ENCODE measurements at places on chromosomes 2 and 18. TPM values are rescaled to one million over a fixed set of nuclear protein-coding genes. Genes with fewer than 3 reads are reported as not detected.

The STAM2 gene
- 10.8 TPM for total RNA-seq

The MBD2 gene
- total RNA-seq, result 102 TPM

The RPIA gene
- total RNA-seq, result 67.3 TPM

DNA sequence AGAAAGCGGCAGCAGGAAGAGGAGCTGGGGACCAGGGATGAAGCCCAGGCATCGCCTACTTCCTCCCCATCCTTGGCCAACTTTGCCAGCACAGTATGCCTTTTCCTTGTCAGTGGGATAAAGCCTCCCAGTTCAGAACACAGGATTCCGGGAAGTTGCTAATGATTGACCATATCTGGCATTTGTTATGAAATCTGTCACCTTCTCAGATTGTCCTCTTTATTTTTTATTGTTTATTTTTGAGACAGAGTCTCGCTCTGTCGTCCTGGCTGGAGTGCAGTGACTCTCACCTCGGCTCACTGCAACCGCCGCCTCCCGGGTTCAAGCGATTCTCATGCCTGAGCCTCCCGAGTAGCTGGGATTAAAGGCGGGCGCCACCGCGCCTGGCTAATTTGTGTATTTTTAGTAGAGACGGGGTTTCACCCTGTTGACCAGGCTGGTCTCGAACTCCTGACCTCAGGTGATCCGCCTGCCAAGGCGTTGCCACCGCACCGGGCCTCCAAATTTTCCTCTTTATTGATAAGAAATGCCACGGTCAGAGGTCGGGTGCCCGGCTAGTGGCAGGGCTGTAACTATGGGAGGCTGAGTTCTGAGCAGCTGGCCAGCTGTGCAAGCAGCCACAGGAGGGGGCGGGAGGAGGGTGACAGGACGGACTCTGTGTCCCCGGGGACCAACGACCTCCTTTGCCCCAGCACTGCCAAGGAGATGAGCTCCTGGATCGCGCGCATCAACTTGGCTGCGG is 24.4 kb downstream of the PSD4 start:
- DNase-seq, result no peak
- H3K36me3 ChIP-seq, result peaks cover 54% of the 10 kb centered on the region
- H3K27ac ChIP-seq, result no peak overlapping the region
- no peaks in the 10 kb centered on the region for H3K27me3 ChIP-seq

DNA sequence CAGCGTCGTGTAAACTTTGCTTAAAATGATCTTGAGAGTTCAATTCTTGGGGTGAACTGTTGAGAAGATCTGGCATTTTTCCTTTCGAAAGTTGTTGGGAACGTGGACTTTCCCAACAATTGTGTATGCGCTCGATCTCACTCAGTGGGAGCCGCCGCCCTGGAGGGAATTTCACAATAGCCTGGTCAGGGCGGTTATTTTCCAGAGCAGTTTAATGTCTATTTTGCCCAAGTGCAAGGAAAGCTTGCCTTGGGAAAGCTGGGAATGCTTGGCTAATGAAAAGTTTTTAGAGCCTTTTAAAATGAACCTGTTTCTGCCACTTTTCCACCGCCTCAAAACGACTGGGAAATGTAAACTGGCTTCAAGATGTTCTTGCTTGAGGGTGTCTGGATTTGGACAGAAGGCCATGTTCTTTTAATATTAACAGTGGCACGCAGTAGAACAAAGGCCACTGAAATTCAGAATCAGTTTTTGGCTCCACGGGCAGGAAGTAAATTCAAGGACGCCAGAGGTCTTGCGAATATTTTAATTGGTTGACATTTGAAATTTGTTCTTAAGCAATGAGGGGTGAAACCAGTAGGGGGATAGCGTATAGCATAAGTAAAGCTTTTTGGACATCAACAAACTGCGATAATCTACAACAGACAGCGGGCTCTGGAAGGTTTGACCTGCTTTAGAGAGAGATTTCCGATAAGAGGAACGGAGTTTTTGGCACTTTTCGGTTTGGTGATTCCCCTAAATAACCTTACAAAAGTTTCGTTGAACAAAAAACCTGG is 1.2 kb downstream of the CFLAR start:
- H3K4me1 ChIP-seq, result peaks cover 32% of the 10 kb centered on the region
- peak; percentile 56 for DNase-seq
- peak overlapping the region; percentile 100 for H3K27ac ChIP-seq
- H3K27me3 ChIP-seq, result no peaks in the 10 kb centered on the region
- peaks cover 30% of the 10 kb centered on the region for H3K36me3 ChIP-seq
- H3K4me3 ChIP-seq, result peak overlapping the region; percentile 96

DNA sequence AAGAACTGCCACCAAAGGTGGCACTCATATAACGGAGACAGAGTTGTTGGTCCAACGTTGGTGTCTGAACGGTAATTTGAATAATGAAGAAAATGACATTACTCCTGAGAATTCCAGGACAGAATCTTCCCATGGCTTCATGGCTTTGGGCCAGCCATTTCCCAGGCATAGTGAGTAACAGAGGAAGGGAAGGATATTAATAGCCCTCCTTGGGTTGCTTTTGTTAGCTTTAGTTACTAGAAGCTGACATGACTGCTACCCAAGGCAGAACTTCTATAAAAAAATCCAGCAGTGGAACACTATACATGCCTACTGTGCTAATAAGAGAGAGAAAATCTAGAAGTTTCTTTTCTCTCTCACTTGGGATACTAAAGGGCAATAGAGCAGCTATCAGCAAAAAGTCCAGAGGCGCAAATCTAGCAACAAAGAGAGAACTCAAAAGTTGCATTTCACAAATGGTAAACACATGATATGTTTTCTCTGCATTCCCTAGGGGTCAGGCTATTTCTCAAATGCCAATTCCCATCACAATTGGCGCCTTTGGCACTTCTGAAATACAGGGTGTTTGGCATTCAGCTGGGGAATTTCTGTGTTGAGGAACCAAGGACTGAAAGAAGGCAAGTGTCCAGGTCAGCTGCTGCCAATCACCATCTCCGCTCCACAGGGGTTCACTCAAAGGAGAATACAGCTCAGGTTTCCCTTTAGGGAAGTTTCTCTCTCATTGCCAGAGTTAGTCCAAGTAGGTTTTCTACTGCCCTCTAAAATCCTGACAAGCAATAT is 160.8 kb upstream of the KYNU start:
- no peak for DNase-seq
- no peaks in the 10 kb centered on the region for H3K27me3 ChIP-seq
- H3K36me3 ChIP-seq, result no peaks in the 10 kb centered on the region
- no peak overlapping the region for H3K27ac ChIP-seq
- H3K4me1 ChIP-seq, result no peaks in the 10 kb centered on the region
- no peak overlapping the region for H3K4me3 ChIP-seq

GRCh38 chr2:119517433-119517832 is 6.8 kb downstream of the SCTR start:
- H3K27me3 ChIP-seq, result peaks cover 25% of the 10 kb centered on the region
- DNase-seq, result peak; percentile 60
- no peak overlapping the region for H3K27ac ChIP-seq
- H3K4me1 ChIP-seq, result no peaks in the 10 kb centered on the region

DNA sequence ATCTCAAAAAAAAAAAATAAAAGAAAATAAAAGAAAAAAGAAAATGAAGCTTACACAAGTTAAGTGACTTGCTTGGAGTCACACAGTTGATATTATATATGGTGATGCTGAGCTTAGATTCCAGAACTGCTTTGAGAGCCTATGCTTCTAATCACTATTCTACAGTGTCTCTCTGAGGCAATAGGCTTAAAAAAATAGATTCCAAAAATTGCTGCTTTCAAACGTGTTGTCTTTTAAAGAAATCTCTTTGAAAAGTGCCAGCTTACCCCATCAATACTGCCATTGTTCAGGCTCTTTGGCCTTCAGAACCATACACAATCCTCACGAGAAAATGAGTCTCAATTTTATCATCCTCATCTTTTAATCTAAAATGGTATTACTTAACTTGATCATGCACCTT is 102.6 kb downstream of the CDK15 start:
- H3K4me3 ChIP-seq, result no peak overlapping the region
- H3K36me3 ChIP-seq, result no peaks in the 10 kb centered on the region
- DNase-seq, result no peak

GRCh38 chr2:46284796-46285195 is 12.4 kb upstream of the EPAS1 start:
- no peaks in the 10 kb centered on the region for H3K4me1 ChIP-seq
- no peak overlapping the region for H3K4me3 ChIP-seq
- H3K27ac ChIP-seq, result no peak overlapping the region
- no peak for DNase-seq
- no peaks in the 10 kb centered on the region for H3K27me3 ChIP-seq

DNA sequence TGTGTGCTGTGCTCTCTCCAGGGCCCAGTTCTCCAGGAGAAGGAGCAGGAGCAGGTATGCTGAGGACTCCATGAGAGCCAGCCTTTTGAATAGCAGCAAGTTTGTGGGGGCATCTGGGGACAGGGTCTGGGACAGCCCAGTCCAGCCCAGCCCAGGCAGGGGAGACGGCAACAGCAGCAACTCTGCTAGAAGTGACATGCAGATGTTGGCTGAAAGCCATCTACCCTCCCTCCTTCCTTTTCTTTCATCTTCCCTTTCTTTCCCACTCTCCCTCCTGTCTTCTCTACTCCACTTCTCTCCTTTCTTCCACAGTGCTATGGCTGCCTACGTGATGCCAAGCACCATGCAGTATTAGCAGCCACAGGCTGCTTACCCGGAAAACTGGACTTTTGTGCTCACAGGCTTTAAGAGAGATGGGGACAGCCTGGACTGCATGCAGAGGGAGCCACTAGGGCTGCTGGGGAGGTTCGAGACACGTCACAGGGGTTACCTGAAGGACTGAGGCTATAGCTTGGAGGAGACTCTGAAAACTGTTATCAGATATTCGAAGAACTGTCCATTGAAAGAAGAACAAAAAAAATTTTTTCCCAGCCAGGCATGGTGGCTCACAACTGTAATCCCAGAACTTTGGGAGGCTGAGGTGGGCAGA is 23.8 kb upstream of the YWHAQ start:
- H3K4me1 ChIP-seq, result peaks cover 19% of the 10 kb centered on the region
- H3K4me3 ChIP-seq, result no peak overlapping the region
- no peak for DNase-seq
- no peaks in the 10 kb centered on the region for H3K36me3 ChIP-seq
- no peaks in the 10 kb centered on the region for H3K27me3 ChIP-seq

- no peaks in the 10 kb centered on the region for H3K27me3 ChIP-seq
- H3K27ac ChIP-seq, result no peak overlapping the region
- H3K4me1 ChIP-seq, result no peaks in the 10 kb centered on the region
- H3K4me3 ChIP-seq, result no peak overlapping the region
- H3K36me3 ChIP-seq, result no peaks in the 10 kb centered on the region
Measured at GRCh38 chr2:140589273-140589672, 1541.5 kb downstream of the LRP1B start.

- no peak for DNase-seq
- peaks cover 8% of the 10 kb centered on the region for H3K36me3 ChIP-seq
- H3K27ac ChIP-seq, result peak overlapping the region; percentile 99
- peaks cover 70% of the 10 kb centered on the region for H3K4me1 ChIP-seq
Measured at GRCh38 chr2:96532641-96533291, 3.8 kb upstream of the ARID5A start.

- no peak overlapping the region for H3K4me3 ChIP-seq
- no peaks in the 10 kb centered on the region for H3K36me3 ChIP-seq
- peaks cover 6% of the 10 kb centered on the region for H3K27me3 ChIP-seq
- DNase-seq, result no peak
Measured at GRCh38 chr18:44828080-44828479, 147.4 kb downstream of the SETBP1 start.

DNA sequence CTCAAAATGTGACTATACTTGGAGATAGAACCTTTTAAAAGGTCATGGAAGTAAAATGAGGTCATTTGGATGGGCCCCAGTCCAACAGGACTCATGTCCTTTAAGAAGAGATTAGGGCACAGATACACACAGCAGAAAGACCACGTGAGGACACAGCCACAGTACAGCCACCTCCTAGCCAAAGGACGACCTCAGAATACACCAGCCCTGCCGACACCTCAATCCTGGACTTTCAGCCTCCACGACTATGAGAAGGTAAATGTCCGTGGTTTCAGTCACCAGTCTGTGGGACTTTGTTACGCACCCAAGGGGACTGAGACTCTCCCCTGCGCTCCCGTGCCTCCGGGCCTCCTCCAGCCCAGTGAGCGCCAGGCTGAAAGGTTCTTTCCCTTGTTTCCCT is 30.2 kb upstream of the HPCAL1 start:
- H3K4me3 ChIP-seq, result no peak overlapping the region
- peaks cover 7% of the 10 kb centered on the region for H3K4me1 ChIP-seq
- no peaks in the 10 kb centered on the region for H3K27me3 ChIP-seq

DNA sequence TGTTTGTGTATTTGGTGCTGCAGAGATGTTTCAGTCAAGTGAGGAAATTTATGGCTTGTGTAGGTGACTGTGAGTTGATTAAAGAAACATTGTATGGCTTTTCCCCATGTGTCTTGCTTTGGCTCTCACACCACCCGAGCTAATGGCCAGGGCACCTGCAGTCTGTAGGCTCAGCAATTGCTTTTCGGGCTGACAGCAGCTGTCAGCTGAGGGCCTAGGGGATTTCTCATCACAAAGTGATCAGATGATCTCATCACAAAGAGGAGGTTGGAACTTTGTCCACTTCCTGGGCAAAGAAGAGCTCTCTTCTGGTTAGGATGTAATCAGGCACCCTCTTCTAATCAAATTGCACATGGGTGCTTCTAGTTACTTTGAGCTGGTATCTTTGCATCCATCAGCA is 632.2 kb downstream of the SLC4A3 start:
- DNase-seq, result no peak
- no peaks in the 10 kb centered on the region for H3K4me1 ChIP-seq
- no peak overlapping the region for H3K27ac ChIP-seq
- no peaks in the 10 kb centered on the region for H3K27me3 ChIP-seq

- no peaks in the 10 kb centered on the region for H3K36me3 ChIP-seq
- H3K27ac ChIP-seq, result no peak overlapping the region
- H3K27me3 ChIP-seq, result no peaks in the 10 kb centered on the region
- H3K4me1 ChIP-seq, result no peaks in the 10 kb centered on the region
- H3K4me3 ChIP-seq, result no peak overlapping the region
Measured at GRCh38 chr18:52054324-52054723, 285.7 kb upstream of the DCC start.

- peaks cover 12% of the 10 kb centered on the region for H3K36me3 ChIP-seq
- DNase-seq, result peak; percentile 24
- H3K4me1 ChIP-seq, result peaks cover 92% of the 10 kb centered on the region
- H3K4me3 ChIP-seq, result no peak overlapping the region
Measured at GRCh38 chr2:69601179-69601612, 42.3 kb downstream of the AAK1 start.

- H3K27me3 ChIP-seq, result no peaks in the 10 kb centered on the region
- peaks cover 5% of the 10 kb centered on the region for H3K36me3 ChIP-seq
- no peak overlapping the region for H3K4me3 ChIP-seq
- no peak for DNase-seq
- H3K4me1 ChIP-seq, result peaks cover 76% of the 10 kb centered on the region
Measured at GRCh38 chr18:63182861-63183260, 136.7 kb downstream of the BCL2 start.

GRCh38 chr2:111945444-111946293 is 47.3 kb downstream of the MERTK start:
- no peaks in the 10 kb centered on the region for H3K4me1 ChIP-seq
- peaks cover 10% of the 10 kb centered on the region for H3K27me3 ChIP-seq
- H3K4me3 ChIP-seq, result no peak overlapping the region
- no peaks in the 10 kb centered on the region for H3K36me3 ChIP-seq
- H3K27ac ChIP-seq, result no peak overlapping the region

All from activated naive CD4-positive, alpha-beta T cell treated with anti-CD3 and anti-CD28 coated beads for 36 hours (primary cell).